Gastrocnemius medialis (tissue), 4 donors: ENCODE measurements at places on chromosomes 3 and 15. TPM values are rescaled to one million over a fixed set of nuclear protein-coding genes. Genes with fewer than 3 reads are reported as not detected.
A peak's percentile ranks its signal among the peaks of the same experiment; 100 is the strongest.

FEZF2 gene
- total RNA-seq, result not detected

DNA sequence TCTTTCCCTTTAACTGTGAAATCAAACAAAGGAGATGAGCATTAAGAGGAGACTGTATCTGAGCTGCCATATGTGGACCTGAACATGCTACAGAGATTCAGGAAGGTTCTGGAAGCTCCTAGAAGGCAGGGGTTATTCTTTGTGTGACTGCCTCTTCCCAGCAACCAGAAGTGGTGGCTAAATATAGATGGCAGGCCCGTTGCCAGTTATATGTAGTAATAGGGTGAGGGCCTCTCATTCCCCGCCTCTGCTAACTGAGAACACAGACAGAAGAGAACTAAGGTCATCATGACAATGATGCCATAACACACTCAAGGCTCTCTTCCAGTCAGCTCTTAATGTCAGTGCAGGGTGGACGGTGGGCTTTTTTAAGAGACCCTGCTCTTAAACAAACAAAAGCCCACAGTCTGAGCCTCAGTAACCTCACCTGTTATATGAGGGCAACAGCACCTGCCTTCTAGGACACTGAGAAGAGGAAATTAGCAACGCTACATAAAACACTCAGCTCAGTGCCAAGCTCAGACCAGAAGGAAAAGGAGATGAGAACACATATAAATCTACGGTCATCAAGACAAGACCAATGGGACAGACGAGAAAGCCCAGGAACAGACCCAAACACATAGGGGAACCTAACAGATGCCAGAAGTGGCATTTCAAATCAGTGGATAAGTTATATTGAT, 22.3 kb downstream of the CFAP92 start:
- peak overlapping the region; percentile 48 for H3K27ac ChIP-seq
- H3K36me3 ChIP-seq, result no peaks in the 10 kb centered on the region
- H3K4me1 ChIP-seq, result peaks cover 11% of the 10 kb centered on the region
- no peak overlapping the region for H3K4me3 ChIP-seq

MAP1A gene
- 10.2 TPM for total RNA-seq

DNA sequence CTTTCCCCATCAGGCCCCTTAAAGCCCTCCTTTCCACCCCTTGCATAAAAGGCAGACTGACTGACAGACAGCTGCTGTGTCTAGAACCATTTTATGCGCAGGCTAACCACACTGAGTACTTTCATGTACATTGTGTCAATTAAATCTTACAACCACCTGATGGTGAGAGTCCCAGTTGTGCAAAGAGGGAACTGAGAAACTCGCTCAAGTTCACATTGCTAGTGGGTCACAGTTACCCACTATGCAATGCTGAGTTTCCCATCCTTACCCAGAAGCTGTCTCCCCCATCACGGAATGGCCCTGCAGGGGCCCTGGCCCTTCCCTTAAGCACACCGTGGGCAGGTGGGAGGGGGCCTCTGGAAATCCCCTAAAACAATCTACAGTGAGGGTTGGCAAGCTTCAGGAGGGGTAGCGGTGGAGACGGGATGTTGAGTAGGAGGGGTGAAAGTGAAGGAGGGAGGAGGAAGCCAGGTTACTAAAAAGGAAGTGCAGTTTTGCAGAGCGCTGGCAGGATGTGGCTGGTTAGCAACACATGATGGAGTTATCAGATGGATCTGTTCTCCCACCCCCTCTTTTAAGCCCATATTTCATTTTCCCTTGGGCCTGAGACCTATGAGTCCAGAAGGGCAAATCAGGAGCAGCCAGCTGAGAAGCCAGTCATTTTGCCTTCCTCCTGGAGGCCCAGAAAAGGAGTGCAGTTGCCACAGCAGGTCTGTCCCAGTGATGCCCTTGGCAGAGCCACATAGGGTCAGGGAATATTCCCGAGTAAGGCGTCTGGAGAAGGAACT, 30.0 kb downstream of the STARD5 start:
- peaks cover 4% of the 10 kb centered on the region for H3K4me1 ChIP-seq
- H3K27ac ChIP-seq, result no peak overlapping the region
- H3K27me3 ChIP-seq, result no peaks in the 10 kb centered on the region
- no peak for DNase-seq

TMEM45A gene
- 7.0 TPM for total RNA-seq

DNA sequence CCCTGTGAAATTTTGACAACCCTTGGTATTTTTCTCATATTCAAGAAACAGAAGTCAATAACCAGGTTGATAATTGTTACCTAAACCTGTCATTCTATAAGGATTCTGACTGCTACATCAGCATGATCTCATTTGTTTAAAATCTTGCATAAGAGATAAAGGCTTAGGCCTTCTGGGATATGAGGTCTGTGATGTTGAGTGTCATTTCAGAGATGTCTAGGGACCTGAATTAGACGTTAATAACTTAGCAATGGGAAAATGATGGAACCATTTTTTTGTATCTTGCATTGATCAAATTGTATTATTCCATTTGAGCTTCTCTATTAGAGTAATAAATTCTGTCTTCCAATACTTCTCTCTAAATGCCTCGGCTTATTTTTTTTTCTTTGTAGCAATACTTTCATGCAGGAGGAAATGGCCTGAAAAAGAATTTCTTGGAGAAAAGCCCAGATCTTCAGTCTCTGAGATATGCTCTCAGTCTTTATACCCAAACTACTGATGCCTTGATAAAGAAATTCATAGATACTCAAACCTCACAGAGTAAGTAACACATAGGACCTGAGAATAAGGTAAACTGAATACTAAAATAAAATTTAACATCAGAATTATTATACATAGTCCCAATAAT, 589.3 kb downstream of the UNC13C start:
- H3K4me3 ChIP-seq, result no peak overlapping the region
- no peaks in the 10 kb centered on the region for H3K27me3 ChIP-seq
- no peaks in the 10 kb centered on the region for H3K36me3 ChIP-seq
- DNase-seq, result no peak

- DNase-seq, result no peak
- H3K27me3 ChIP-seq, result no peaks in the 10 kb centered on the region
- H3K27ac ChIP-seq, result no peak overlapping the region
- H3K4me1 ChIP-seq, result no peaks in the 10 kb centered on the region
- H3K4me3 ChIP-seq, result no peak overlapping the region
- no peaks in the 10 kb centered on the region for H3K36me3 ChIP-seq
These were observed 299.7 kb downstream of the LSAMP start for GRCh38 chr3:116145613-116146012.

- peak; percentile 43 for DNase-seq
- H3K27me3 ChIP-seq, result no peaks in the 10 kb centered on the region
- H3K4me1 ChIP-seq, result peaks cover 28% of the 10 kb centered on the region
- no peak overlapping the region for H3K4me3 ChIP-seq
- H3K36me3 ChIP-seq, result peaks cover 22% of the 10 kb centered on the region
These were observed 19.2 kb downstream of the EXOSC7 start for GRCh38 chr3:44995142-44995770.

- DNase-seq, result no peak
- H3K36me3 ChIP-seq, result no peaks in the 10 kb centered on the region
- no peak overlapping the region for H3K27ac ChIP-seq
- H3K27me3 ChIP-seq, result no peaks in the 10 kb centered on the region
These were observed 100.2 kb downstream of the CGNL1 start for GRCh38 chr15:57476533-57476975.

DNA sequence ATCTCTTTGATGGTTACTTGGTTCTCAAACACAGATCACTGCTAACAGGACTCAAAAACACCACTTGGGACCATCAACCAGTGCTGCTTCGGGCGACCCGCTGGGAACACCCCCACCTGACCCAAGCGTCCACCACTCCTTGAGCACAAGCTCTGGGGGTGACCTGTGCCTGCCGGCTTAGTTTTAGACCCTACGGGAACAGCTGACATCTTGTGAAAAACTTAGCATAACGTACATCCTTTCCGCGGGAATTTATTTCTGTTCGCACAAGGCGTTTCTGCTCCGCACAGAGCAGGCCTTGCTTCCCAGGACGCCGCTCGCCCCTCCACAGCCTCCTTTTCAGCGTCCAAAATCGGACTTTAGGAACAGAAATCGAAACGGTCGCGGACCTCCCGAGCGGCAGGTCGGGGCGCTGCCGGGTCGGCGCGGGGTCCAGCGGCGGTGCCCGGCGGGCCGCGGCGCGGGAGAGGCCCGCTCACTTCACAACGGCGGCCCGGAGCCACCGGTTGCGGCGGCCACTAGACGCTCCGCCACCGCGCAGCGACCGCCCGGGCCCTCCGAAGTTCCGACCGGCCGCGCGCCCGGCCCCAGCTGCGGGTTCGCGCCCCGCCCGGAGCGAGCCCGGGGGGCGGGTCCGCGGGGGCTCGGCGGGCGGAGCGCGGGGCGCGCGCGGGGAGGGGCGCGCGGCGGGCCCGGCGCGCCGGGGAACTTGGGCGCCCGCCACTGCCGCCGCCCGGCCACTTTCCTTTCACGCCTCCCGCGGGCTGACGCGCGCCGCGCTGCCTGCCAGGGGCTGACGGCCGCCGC, 959 bp downstream of the SFMBT1 start:
- H3K36me3 ChIP-seq, result no peaks in the 10 kb centered on the region
- H3K27ac ChIP-seq, result peak overlapping the region; percentile 88
- peaks cover 16% of the 10 kb centered on the region for H3K4me1 ChIP-seq
- peak; percentile 20 for DNase-seq

DNA sequence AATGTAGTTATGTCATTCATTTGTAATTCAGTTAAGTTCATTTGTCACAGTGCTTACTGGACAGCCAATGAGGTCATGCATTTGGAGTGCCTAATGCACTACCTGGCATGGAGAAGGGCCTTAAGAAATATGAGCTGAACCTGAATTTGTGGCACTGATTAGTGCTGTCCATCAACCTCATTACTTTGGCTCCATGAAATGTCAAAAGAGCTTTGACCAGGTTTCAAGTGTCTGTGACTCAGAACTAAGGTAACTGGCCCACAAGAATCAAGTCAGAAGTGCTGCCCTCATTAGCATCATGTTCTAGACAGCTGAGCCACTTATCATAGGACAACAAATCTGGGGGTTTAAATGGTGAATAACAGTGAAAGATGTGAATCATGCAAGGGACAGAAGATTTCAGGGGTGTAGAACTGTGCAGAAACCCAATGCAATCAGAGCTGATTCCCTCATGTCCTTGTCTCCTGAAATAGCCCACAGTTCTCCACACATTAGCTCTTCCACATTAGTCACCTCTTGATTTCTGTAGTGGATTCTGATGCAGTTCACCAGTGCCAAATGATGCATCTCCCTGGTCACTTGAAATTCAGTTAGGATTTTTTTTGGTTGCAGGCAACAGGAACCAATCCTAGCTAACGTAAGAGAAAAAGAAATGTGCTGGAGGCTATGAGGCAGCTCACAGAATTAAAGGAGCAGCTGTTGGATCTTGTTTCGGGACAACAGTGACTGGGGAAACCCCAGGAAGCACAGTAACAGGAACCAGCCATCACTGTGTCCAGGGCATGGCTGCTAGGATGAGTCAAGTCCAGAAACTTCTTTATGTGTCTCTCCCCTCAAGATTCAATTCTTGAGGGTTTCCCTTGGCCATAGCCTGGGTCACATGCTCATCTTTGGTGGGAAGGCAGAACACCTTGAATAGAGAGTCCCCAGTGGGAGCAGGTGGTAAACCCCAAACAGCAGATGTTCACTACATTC, 38.7 kb downstream of the CHST2 start:
- no peaks in the 10 kb centered on the region for H3K4me1 ChIP-seq
- H3K36me3 ChIP-seq, result no peaks in the 10 kb centered on the region
- no peaks in the 10 kb centered on the region for H3K27me3 ChIP-seq
- peak overlapping the region; percentile 19 for H3K27ac ChIP-seq

ATP8B4 gene
- total RNA-seq, result 3.4 TPM

- H3K4me1 ChIP-seq, result no peaks in the 10 kb centered on the region
- no peaks in the 10 kb centered on the region for H3K27me3 ChIP-seq
- peaks cover 5% of the 10 kb centered on the region for H3K36me3 ChIP-seq
- no peak for DNase-seq
- no peak overlapping the region for H3K27ac ChIP-seq
These were observed 114.6 kb downstream of the LRIG1 start for GRCh38 chr3:66386011-66386924.
